ENCODE measurements at places on chromosomes 1 and 21. TPM values are rescaled to one million over a fixed set of nuclear protein-coding genes. Genes with fewer than 3 reads are reported as not detected.

The RGS8 gene
- total RNA-seq: not detected

The GJA8 gene
- not detected for total RNA-seq

The LMO4 gene
- total RNA-seq: 26.1 TPM

The PTPN22 gene
- 64.1 TPM for total RNA-seq

The FAM163A gene
- not detected for total RNA-seq

The RUNX1 gene
- 100 TPM for total RNA-seq

The TTC34 gene
- total RNA-seq: 1.3 TPM

The CD84 gene
- total RNA-seq: 17.7 TPM

The GSTM1 gene
- total RNA-seq: 94.2 TPM

The BSND gene
- not detected for total RNA-seq

The UBE2U gene
- total RNA-seq: not detected

The HSPA13 gene
- 40.9 TPM for total RNA-seq

The LCE6A gene
- not detected for total RNA-seq

The NUDT17 gene
- total RNA-seq: 2.5 TPM

The OR6K3 gene
- total RNA-seq: not detected

The FOXO6 gene
- not detected for total RNA-seq

The CTSK gene
- 2.1 TPM for total RNA-seq

The CAMSAP2 gene
- 2.5 TPM for total RNA-seq

The IL20 gene
- not detected for total RNA-seq

The NOS1AP gene
- not detected for total RNA-seq

The AJAP1 gene
- not detected for total RNA-seq

The NOTCH2 gene
- total RNA-seq: 98.0 TPM

DNA sequence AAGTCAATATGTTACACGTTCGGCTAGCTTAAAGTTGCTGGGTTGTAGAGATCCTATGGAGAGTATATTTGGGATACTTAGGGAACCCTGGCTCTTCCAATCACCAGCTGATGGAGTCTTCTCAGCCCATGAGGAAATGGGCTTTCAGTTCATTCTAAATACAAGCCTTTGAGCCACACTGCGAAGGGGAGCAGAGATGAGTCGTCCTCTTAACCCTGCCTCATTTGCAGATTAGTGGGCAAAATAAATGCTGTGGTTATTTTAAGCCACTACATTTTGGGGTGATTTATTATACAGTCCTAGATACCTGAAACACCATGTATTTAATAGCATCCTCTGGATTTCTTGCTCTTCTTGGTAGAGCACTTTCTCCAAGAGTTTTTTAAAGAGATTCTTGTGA is 19.0 kb upstream of the VCAM1 start:
- DNase-seq: no peak

GRCh38 chr1:11784993-11785769 is 20.6 kb downstream of the MTHFR start:
- peak; percentile 84 for DNase-seq

DNA sequence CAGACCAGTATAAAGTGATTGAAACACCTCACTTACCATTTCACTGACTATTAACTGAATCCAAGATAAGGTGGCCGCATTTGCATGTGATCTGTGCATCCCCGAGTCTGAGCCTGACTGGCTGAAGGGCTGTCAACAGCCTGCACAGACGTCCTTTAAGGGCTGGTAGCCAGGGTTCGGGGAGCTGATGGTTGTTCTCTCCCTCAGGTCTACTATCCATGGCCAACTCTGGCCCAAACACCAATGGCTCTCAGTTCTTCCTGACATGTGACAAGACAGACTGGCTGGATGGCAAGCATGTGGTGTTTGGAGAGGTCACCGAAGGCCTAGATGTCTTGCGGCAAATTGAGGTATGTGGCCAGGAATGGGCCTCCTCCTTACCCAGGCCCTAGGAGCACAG is 14.0 kb downstream of the PPIE start:
- no peak for DNase-seq

- no peak for DNase-seq
Measured at GRCh38 chr1:10824821-10825540, 28.5 kb upstream of the CASZ1 start.

DNA sequence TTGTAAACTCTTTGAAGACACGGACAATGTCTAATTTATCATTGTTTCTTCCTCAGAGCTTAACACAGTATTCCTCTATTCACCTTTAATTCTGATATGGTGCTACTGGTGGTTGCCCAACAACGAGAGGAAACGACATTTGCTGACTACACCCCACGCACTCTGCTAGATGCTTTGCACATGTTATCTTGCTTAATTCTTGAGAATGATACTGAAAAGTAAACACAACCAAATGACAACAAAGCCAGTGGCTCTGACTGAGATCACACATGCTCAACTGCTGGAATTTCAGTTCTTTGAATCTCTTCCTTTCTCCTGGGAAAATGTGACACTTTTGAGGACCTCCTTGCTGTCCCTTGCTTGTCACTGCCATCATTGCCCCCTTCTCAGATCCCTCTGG is 37.2 kb upstream of the DDAH1 start:
- no peak for DNase-seq

GRCh38 chr1:240687820-240688219 is 75.9 kb upstream of the GREM2 start:
- peak; percentile 64 for DNase-seq

- DNase-seq: no peak
Measured at GRCh38 chr1:221760911-221761310, 19.0 kb upstream of the DUSP10 start.

DNA sequence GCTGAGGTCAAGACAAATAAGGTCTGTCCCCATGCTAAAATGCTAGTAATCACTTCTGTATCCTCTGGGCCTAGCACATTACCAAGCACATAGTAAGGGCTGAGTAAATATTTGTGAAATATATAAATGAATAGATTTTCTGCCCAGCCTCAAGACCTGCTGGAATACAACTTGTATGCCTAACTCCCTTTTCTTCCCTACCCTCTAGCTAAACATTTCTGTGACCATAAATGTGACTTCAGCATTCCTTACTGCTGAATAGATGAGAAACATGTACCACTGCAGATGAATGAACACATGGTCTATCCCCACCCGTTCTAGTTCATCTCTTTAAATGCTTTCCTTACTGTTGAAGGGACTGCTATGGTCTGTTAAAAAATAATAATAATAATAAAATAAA is 209.0 kb upstream of the HOOK1 start:
- no peak for DNase-seq

- DNase-seq: peak; percentile 63
Measured at GRCh38 chr21:34061983-34062382, 11.4 kb upstream of the MRPS6 start.

DNA sequence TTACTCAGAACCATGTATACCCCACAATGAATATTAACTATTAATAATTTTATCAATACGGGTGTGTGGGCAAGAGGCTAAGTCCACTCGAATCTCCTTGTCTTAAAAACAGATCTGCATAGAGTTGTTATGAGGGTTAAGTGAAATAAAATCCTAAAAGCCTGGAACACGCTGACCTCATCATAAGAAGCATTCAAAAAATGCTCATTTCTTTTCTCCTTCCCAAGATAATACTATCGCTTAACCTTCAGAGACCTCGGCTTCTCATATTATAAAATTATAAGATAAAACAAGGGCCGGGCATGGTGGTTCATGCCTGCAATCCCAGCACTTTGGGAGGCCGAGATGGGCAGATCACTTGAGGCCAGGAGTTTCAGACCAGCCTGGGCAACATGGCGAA is 35.1 kb downstream of the LPAR3 start:
- DNase-seq: no peak

- DNase-seq: no peak
Measured at GRCh38 chr1:227583354-227583753, 20.0 kb downstream of the ZNF678 start.

GRCh38 chr21:42509244-42509643 is 4.4 kb upstream of the SLC37A1 start:
- no peak for DNase-seq

DNA sequence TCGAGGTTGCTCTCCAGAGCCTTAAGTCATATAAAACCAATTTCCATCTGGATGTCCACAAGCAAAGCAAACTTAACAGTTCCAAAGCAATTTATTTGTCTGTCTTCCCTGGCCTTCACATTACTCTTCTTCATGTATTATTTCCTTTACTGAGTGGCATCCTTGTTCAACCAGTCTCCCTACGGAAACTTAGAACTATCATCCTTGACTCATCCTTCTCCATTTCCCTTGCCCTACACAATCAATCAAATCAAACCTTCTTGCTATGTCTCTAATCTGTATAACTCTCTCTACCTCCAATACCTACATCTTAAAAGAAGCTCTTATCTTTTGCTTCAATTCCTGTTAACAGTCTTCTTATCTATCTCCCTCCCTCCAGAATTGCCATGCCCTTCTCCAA is 25.4 kb downstream of the EGLN1 start:
- no peak for DNase-seq

GRCh38 chr1:206579747-206580437 is 32.4 kb downstream of the EIF2D start:
- DNase-seq: peak; percentile 96

GRCh38 chr21:31284797-31285397 is 59.2 kb downstream of the TIAM1 start:
- no peak for DNase-seq

GRCh38 chr1:89356658-89357400 is 7.0 kb upstream of the GBP6 start:
- DNase-seq: peak; percentile 69

GRCh38 chr1:227073786-227074185 is 133.7 kb downstream of the COQ8A start:
- DNase-seq: no peak

GRCh38 chr1:117231312-117231711 is 20.6 kb upstream of the VTCN1 start:
- no peak for DNase-seq

DNA sequence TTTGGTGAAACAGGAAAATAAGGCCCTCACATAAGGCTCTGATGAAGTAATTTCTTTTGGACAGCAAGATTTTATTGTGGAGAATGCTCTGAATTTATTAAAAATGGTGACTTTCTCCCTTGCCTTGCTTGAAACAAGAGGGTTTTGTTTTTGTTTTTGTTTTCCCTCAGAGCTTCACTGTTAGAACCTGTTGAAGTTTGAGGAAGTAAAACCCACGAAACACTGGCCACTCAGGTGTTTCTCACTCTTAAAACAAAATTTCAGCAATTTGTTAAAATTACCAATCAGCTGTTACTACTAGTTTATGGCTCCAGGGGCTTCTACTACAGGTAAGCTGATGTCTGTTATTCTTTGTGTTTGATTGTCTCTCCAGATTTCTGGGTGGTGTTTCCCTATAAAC is 112.6 kb upstream of the B3GALT2 start:
- DNase-seq: no peak

GRCh38 chr21:46161633-46162592 is 6.5 kb upstream of the FTCD start:
- DNase-seq: no peak

DNA sequence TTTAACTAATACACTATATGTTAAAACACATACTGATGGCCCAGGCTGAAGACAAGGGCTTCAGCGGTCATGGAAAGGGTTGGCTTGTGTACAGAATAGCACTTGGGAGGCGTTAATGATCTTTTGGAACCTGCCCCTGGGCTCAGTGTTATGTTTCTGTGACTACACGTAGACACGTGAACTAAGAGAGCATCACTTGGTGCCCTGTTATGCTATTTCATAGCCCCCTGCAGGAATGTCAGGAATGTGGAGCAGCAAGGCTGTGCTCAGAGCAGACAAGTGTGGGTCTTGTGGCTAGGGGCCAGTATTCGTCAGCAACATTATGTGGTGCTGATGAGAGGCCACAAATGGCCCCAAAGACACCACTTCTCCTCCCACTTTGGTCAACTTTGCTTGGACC is 132.4 kb downstream of the MAP3K21 start:
- DNase-seq: no peak

DNA sequence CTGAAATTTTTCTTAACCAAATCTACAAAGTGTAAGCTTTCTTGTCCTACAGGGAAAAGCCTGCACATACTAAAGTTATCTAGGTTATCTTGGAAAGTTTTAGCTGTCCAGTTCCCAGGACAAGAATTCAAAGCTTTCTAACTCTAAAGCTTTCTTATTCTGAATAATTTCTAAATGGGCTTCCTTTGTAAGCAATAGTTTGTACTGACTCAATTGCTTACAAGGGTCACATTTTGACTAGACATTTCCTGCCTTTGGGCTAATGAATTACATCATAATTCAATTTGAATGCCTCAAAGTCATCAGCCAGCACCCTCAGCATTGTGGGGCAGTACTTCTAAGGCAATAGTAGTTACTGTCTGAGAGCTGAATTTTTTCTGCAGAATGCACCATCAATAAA is 223.0 kb downstream of the LTN1 start:
- DNase-seq: no peak
